NCI-H2081 treated with DMSO at 0.1 percent for 48 hours (cell line): ENCODE measurements at places on chromosomes 5 and 9.

- DNase-seq: no peak
Observed at GRCh38 chr5:152701305-152701949, 296.3 kb upstream of the NMUR2 start.

GRCh38 chr9:99563364-99563763, 258.3 kb upstream of the NR4A3 start:
- DNase-seq: no peak

DNA sequence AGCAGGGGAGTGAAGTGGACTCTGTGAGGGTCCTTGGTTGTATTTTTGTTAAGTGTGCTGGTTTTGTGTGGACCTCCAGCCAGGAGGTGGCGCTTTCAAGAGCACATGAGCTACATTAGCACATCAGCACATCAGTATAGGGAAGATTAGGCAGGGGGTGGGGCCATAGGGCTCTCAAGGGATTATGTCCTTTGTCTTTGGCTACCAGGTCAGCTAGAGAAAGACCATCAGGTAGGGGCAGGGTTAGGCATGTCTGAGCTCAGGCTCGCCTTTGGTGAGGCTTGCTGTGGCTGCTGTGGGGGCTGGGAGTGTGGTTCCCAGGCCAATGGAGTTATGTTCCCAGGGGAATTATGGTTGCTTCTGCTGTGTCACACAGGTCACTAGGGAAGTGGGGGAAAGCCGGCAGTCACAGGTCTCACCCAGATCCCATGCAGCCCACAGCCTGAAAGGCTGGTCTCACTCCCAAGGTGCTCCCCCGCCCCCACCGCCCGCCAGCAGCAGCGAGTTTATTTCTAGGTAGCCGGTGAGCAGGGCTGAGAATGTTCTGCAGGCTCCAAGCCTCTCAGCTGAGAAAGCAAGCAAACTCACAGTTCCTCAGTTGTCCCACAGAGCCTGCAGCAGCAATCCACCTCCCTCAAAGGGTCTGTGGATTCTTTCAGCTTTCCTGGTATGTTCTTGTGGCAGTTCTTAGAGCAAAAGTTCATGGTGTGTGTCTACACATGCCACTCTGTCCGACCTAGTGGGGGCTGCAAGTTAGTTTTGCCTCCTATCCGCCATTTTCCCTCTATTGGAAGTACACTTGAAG, 13.7 kb downstream of the OR1J1 start:
- peak; percentile 55 for DNase-seq

GRCh38 chr5:34978681-34979080, 49.3 kb downstream of the DNAJC21 start:
- DNase-seq: no peak

DNA sequence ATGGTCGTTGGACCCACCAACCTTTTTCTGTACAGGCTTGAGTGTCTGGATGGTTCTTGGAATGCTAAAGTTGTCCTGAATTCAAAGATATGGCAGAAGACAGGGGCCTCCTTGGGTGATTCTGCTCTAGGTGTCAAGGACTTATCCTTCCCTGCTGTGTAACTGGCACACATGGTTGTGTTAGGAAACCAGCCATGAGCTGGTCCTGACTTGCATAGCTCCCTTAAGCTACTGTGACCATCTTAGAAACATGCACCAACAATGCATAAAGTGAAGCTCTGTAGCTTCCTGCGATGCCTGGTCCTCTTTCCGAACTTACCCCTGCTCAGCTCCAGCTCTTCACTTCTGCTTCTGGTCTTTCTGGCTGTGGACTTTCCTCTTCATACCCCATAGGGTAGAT, 224.6 kb downstream of the TLE4 start:
- DNase-seq: no peak

DNA sequence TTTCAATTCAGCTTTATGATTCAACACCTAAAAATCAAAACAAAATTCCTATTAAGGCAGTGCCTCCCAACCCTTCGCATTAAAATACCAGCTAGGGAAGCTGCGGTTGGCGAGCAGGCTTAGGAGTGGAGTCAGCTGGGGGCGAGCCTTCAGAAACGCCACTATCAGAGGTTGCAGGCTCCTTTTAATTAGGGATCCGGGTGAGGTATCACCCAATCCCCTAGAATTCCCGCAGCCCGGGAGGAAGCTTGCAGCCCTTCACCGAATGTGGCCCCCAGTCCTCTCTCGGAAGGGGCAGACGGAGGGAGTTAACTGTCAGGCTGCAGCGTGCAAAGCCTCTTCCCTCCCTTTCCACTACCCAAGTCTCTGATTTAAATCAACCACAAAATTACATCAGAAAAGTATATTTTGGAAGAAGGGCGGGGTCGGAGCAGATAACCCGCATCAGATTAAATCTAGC, 1.7 kb downstream of the STC2 start:
- no peak for DNase-seq

DNA sequence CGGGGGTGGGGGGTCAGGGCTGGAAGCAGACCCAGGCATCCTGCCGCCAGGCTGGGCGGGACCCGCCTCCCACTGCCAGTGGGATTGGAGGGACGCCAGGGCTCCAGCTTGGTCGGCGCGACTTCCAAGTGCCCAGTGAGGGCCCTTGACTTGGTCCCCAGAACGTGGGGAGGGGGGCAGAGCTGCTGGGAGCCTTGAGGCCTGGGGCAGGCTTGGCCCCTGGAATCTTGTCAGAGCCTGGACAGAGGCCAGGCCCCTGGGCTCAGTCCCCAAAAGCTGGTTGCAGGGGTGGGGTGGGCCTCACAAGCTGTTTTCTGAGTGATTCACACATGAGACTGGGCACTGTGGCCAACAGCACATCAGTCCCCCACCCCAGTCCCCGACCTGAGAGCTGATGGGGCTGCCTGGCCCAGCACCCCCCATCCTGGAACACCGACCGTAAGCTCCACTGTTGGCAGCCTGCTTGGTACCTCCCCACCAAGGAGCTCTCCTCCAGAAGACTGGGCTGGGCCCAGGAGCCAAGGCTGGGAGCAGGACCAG, 526 bp downstream of the CLIC3 start:
- DNase-seq: no peak

GRCh38 chr9:109627042-109627441, 128.9 kb upstream of the PTPN3 start:
- no peak for DNase-seq

- DNase-seq: no peak
Observed at GRCh38 chr5:116912221-116912620, 337.6 kb upstream of the SEMA6A start.

DNA sequence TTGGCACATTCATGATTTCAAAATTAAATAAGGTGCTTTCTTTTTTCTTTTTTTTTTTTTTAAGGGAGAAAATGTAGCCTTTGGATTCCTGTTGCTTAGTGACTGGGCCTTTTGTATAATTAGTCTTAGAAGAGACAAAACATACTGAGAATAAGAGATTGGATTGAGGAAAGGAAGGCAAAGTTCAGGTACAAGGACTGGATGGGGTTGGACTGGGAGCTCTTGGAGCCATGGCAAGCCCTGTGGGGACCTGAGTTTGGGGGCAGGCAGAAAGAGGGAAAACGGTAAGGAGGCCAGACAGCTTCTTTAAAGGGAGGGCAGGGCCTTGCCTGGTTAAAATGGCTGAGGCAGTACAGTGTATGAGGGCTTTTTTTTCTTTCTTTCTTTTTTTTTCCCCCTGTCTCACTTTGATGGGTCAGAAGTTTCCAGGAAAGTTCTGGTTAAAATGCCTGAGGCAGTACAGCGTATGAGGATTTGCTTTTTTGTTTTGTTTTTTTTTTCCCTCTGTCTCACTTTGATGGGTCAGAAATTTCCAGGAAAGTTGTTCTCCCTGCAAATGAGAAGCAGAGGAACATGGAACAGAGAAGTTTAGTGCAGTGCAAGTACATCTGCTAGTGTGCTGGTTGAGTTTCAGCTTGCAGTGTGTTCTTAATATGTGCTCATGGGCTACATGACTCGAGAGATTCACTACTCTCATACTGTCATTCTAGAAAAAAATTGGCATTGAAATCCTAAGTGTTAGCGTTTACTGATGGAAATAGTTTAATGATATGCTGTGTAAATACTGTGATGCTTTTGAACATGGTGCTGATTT, 16.8 kb downstream of the SNX18 start:
- no peak for DNase-seq

DNA sequence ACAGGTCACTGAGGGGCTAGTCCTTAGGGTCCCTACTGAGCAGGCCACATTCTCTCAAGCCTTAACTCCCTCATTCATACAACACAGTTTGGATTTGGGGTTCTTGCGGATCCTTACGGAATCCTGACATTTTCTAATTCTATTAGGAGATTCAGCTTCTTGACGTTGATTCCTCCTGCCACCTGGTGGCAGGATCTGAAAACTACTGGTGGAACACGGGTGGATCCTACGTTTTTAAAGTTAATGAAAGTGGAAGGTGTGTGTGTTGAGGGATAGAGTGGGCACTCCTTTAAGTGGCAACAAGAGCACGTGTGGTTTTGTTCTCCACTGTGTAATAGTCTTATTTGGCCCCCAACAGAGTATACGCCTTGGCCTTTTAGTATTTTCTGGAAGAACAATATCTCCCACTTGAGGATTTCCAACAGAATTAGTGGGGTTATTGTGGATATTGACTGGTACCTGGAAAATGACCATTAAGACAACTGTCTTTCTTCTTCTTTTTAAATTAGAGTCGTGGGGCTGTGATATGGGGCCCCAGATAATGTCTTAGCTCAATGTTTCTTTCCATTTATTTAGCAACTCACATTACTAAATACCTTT, 25.2 kb downstream of the SLC28A3 start:
- peak; percentile 6 for DNase-seq

- DNase-seq: no peak
Observed at GRCh38 chr5:151270599-151270998, 17.6 kb downstream of the GM2A start.

DNA sequence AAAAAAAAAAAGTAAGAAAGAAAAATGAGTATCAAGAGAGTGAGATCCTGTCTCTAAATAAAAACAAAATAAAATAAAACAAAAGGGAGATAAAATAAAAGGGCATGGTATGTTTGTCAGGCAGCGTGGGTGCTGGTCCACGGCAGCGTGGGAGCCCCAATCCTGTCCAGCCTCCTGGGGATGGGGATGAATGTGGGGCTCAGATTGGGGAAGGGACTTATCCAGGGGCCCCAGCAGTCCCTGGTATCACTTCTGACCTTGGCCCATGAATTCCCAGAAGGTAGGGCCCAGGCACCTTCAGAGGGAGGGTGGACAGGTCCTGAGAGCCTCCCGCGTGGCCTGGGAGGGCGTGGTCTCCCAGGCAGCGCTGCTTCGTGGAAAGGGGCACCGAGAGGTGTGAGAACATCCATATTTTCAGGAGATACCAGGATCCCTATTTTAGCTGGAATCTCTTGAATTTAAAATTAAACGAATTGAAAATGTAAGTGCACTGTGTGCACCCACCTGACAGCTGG, 71.2 kb downstream of the ZNF354C start:
- no peak for DNase-seq

DNA sequence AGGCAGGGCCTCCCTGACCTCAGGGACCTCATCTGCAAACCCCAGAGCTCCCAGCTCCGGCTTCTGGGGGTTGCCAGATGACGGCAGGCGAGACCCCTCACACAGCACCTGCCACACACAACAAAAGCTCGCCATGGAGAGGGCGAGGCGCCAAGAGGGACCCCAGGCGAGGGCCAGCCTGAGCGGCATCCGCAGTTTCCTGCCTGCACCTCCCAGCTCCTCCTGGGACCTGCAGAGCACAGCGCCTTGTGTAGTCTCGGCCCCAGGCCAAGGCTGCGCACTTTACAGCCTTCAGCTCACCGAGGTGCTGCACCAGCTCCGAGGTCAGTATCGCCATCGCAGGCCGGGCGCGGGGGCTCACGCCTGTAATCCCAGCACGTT, 82.4 kb upstream of the ADAMTS2 start:
- no peak for DNase-seq

GRCh38 chr9:137672907-137673791, 54.3 kb downstream of the EHMT1 start:
- peak; percentile 14 for DNase-seq

- no peak for DNase-seq
Observed at GRCh38 chr5:124796495-124796894, 50.1 kb upstream of the ZNF608 start.

DNA sequence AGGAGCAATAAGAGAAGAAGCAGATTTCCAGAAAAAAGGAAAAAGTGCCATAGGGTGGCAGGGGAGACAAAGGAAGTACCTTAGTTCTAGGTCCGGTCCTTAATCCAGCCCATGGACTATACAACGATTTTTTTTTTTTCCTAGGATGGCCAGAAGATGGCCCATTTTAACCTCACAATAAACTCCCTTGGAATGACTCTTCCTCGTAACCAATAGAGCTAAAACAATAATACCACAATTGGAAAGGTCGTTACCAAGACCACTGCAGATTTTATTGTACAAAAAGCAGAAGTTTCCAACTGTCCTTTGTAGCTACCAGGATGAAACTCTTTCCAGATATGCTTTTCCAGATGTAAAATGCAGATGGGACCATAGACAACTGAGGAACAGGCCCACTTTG, 34.4 kb upstream of the SSBP2 start:
- DNase-seq: no peak

DNA sequence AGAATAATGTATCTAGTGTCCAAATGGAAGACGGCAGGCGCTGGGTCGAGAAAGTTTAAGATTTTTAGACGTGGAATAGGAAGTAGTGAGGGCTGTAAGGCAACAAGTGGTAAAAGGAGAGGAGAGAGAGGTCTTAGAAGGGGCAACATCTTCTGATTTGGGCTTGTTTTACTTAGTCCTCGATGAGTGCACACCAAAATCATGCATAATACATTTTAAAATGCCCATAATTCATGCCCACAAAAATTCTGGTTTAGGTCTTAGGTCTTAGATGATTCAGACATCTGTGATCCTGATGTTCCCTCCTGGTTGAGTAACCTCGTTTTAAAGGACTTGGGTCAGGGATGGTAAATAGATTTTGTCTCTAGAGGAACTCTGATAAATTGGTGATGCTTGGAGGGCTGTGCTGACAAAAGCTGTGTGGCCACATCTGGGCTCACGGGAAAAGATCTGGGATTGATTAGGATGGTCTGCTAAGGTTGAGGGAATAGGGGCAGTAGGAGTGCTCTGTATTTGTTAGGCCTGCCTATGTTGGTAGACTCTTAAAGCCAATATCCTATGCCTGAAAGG, 476.3 kb downstream of the CCDC171 start:
- no peak for DNase-seq

DNA sequence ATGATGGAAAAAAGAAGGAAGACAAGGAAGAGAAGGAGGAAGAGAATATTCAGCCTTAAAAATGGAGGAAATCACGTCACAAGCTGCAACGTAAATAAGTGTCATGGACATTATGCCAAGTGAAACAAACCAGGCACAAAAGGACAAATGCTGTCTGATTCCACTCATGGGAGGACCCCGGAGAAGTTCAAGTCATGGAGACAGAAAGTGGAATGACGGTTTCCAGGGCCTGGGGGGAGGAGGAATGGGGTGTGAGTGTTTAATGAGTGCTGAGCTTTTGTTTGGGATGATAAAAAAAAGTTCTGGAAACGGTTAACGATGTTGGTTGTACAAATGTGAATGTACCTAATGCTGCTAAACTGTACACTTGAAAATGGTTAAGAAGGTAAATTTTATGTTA, 439.5 kb downstream of the GADD45G start:
- no peak for DNase-seq
